ENCODE measurements at places on chromosomes 12 and 14.

GRCh38 chr14:61568572-61569011 is 126.7 kb upstream of the HIF1A start:
- DNase-seq, result peak; percentile 69

GRCh38 chr12:4147031-4147481 is 126.5 kb upstream of the CCND2 start:
- no peak for DNase-seq

- no peak for DNase-seq
Measured at GRCh38 chr14:92751819-92752218, 3.4 kb upstream of the LGMN start.

DNA sequence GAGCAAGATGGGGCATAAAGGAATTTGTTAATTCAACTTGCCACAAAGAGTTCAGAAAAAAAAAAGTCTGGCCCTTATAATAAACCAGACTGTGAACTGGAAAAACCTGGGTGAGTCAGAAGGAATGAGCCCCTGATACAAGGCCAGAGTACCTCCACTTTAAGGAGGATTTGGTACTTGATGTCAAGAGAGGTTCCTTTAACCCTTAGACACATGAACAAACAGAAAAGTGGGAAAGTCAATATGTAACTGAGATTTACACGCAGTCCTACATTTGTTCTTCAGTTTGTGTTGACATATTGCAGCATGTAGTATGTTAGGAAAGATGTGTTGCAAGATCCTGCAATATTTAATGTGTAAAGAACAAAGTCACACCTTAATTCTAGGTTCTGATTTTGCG is 14.2 kb upstream of the SLC38A4 start:
- no peak for DNase-seq

Data from stimulated activated CD4-positive, alpha-beta T cell treated with anti-CD3 and anti-CD28 coated beads, Interleukin-15, amount 100 ng/mL, for 24 hours (primary cell).